ENCODE measurements at places on chromosomes 13 and 19.
A peak's percentile ranks its signal among the peaks of the same experiment; 100 is the strongest.

- no peak for DNase-seq
Measured at GRCh38 chr13:57128909-57129308, 11.8 kb upstream of the PRR20A start.

GRCh38 chr13:51814825-51815650 is 11.1 kb upstream of the DHRS12 start:
- peak; percentile 88 for DNase-seq

GRCh38 chr13:45316338-45316737 is 24.6 kb downstream of the TPT1 start:
- no peak for DNase-seq

DNA sequence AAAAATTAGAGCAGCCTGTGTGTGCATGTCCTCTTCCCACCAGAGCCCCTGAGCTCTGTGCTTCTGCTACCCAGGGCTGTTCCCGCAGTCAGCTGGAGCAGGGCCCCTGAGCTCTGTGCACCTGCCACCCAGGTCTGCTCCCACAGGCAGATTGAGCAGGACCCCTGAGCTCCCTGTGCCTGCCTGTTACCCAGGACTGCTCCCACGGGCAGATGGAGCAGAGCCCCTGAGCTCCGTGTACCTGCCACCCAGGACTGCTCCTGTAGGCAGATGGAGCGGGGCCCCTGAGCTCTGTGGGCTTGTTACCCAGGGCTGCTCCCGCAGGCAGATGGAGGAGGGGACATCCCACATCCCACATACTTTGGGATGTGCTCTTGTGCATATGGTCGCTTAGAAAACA is 186.8 kb upstream of the SOX1 start:
- DNase-seq: no peak

- DNase-seq: peak; percentile 8
Measured at GRCh38 chr13:113905942-113906341, 42.1 kb upstream of the GAS6 start.

DNA sequence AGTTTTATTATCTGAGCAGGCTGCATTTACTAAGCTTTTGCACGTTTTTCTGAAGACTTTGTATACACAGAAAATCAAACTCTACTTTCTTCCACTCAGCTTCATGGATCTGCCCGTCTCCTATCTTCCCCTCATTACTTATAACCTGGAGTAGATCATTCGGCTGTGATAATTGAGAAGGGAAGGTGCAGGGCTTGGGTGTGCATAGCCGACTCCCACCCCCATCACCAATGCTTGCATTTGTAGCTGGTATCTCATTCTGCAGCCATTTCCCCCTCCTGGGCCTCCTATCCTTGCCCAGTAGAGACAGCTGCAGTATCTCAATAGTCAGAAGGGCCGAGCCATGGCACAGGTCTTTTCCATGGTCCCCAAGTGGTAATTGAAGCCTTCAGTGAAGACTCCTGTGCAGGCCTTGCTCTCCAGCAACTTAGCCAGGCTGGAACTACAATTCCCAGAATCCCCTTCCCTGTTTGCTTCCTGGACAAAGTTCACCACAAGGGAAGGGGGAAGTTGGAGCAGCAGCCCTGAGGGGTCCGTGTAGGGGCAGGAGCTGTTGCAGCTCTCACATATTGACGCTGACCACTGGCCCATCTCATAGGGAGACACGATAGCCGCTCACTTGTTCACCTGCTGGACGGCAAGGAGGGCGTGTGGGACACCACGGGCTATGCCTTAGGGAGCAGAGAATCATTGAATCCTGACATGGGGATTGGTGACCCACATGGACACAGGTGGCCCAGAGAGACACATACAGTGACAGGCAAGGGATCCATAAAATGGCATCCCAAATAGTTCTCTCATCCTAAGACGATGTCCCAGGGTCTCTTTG is 2.1 kb upstream of the SIGLEC8 start:
- DNase-seq: no peak

GRCh38 chr19:296476-297225 is 5.4 kb upstream of the PLPP2 start:
- no peak for DNase-seq

DNA sequence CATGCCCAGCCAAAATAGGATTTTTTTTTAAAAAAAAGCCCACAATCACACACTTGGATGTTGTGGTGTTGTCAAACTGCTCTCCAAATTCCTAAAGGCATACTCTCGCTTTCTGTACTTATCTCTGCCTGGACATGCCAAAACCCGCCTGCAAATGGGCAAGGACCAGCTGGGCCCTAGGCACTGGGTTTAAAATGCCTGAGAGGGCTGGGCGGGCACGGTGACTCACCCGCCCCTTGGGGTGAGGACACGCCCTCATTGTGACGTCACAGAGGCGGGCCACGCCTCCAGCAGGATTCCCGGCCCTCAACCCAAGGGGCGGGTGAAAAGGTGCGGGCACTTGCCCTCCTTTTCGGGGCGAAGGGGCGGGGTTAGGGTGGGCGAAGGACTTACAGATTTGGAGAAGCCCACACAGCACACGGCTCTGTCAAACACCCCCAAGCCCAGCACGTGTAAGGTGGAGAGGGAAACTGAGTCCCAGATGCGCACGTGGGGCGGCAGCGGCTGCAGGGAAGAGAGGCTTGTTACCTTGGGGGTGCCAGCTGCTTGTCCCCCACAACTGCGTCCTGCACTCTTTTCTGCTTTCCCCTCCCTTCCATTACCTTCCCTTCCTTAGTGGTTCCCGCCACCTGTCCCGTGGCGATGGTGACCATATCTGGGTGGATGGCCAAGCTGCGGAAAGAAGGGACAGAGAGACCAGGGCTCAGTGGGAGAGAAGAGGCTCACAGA is 6.6 kb downstream of the EML2 start:
- peak; percentile 43 for DNase-seq

GRCh38 chr19:35904311-35905068 is 2.2 kb downstream of the HCST start:
- no peak for DNase-seq

DNA sequence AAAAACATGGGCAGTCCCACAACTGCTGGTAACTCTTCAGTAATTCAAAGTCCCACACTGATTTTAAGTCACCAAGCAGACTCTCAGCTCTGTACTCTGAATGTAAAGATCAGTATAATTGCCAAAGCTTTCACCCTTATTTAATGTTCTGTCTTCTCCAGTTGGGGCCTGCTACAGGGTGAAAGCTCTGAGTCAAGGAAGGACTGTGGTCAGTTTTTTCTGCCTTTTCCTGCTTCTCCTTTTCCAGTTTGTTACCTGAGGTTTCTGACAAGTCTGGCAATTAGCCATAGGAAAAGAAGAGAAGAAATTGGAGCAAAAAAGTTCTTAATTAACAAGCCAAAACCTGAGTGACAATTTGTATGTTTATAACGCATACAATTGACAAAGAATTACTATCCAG is 279.3 kb downstream of the RBM26 start:
- DNase-seq: no peak

DNA sequence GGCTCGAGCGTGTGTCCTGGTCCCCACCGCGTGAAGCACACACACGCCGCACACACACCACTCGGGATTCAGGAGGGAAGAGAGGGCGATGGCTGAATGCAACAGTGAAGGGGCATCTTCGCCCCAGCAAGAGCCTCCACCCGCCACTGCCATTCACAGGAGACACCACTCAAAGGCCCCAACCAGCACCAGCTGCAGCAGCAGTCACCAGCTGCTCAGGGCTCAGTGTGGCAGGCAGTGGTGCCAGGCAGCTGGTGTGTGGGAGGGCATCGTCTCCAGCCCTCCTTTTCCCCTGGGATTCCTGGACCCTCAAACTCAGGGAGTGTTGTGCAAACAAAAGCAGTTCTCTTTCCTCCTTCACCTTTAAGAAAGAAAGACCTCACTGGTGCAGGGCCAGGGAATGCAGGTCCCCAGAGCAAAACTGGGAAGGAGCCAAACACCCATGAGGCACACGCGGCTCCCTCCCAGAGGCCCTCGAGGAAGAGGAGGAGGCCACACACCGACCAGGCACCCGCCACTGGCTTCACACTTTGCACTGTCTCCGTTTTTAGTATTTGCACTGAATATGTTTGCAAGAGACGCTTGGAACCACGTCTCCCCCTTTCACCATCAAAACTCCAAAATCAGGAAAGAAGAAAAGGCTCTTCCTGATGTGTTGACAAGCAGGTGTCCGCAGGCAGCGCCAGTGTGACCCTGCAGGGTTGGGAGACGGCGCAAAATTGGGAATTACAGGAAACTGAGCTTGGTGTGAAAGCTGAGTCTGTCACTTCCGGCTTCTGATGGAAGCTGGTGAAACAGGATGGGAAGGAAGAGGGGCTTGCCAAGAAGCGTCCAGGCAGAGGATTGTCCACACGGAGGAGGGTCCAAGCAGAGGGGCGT is 26.4 kb upstream of the F7 start:
- DNase-seq: no peak

DNA sequence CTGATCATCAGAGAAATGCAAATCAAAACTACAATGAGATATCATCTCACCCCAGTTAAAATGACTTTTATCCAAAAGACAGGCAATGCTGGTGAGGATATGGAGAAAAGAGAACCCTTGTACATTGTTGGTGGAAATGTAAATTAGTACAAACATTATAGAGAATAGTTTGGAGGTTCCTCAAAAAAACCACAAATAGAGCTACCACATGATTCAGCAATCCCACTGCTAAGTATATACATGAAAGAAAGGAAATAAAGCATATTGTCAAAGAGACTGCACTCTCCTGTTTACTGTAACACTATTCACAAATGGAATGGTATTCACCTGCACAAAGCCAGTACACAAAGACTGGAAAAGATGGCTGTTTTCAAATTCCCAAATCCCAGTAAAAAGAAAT is 1233.7 kb downstream of the PCDH17 start:
- no peak for DNase-seq

- peak; percentile 48 for DNase-seq
Measured at GRCh38 chr19:55082020-55082851, 6.6 kb downstream of the EPS8L1 start.

DNA sequence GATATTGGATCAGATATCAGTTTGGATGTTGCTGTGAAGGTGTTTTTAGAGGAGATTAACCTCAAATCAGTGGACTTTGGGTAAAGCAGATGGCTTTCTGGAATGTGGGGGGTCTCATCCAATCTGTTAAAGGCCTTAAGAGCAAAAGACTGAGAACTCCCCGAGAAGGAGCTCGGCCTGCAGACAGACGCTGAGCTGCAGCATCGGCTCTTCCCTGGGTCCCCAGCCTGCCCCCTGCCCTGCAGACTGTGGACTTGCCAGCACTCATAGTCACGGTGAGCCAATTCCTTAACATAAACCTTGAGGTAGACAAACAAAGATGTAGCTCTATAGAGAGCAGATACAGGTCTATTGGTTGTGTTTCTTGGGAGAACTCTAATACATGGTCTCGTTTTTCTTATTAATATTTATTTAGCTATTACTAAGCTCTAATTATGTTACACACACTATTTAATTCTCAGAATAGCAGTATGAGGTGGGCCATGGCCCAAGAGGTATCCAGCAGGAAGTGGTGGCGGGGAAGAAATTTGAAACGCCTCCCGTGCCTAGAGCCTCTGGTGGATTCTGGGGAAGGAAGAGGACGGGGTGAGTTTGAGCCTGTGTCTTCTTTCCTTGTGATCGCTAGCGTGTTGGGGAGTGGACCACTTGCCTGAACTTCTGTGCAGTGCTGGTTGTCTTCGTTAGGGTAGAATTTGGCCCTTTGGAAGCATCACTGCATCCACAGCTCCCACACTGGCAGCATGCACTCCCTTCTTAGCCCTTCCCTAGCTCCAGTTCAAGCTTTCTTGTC is 305.3 kb downstream of the TEX29 start:
- DNase-seq: no peak

DNA sequence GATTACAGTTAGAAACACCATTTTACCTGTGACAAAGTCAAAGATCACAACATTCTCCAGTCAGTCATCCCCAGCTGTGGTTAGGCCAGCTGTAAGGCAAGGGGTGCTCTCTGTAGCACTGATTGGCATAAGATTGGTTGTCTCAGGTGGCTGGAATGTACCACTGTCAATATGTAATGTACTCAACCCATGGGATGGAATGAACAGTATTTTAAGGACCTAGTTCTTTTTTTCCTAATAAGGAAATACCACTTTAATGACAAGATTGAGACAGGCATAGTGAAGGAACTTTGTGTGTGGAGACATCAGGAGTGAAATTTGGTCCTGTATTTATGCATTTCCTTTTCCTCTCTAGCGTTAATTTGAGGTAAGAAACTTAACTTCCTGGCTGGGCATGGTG is 310.7 kb downstream of the ITGBL1 start:
- no peak for DNase-seq

DNA sequence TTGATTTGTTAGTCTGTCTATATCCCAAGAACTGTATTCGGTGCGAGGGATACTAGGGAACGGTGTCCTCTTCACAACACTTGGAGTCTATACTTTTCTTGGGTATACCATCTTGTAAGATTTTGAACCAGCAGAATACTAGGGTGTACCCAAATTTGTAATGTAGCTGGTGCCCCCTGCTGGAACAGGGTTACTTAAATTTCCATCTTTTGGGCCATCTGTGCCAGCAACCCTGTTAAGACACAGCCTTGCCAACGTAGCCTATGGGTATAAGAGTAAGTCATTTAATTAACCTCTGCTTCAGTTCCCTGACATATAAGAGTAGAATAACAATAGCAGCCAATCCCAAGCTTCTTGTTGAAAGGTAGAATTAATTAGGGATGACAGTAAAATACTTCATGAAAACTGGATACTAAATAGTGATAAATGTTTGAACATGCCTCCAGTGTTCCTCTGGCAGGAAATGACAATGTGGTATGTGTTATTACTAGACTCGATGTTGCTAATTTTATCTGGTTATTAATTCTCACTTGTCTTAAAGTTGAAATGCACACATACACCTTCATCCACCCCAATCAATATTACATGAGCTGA is 607.6 kb downstream of the FGF9 start:
- DNase-seq: peak; percentile 65

DNA sequence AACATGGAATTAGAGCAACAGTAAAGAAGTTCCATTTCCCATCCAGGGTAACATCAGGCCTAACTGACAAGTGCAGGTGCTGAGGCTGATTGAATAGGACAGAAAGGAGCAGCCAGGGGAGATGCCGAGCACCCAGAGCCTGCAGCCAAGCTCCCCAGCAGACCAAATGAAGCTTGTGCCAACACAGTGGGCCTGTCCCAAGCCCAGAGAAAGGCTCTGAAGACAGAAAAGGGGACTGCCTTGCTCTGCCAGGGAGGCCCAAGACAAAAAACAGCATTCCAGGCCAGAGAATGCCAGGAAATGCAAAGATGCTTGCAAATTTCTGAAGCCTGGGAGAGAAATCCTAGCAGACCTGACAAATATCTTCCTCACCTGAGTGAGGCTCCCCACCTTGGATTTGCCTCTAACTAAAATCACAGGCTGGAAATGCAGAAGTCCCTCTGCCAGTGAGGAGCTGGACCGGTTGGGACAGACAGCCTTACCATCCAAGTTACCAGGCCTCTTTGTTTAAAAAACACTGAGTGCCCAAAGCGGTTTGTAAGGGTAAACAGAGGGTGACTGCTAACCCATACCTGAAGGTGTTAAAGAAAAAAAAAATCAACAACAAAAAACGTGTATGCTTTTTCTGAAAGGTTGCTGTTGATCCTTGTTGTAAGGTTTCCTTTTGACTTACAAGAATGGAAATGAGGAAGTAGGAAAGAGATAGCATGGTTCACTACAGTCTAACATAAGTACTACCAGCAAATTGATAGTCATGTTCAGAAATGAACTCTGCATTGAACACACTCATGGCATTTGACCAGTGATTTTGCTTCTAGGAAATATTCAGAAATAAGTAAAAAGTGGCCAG is 11.8 kb upstream of the HMGB1 start:
- DNase-seq: no peak
